Heart left ventricle (tissue), 16 donors: ENCODE measurements at places on chromosomes 2 and 18. TPM values are rescaled to one million over a fixed set of nuclear protein-coding genes. Genes with fewer than 3 reads are reported as not detected.

Gene ADD2
- 0.61 TPM for polyA plus RNA-seq

Gene ARMC9
- polyA plus RNA-seq, result 0.95 TPM

GRCh38 chr2:234494361-234495250 lies 2.3 kb downstream of the ARL4C start:
- no peak for DNase-seq

GRCh38 chr2:68834737-68835376 lies 36.3 kb downstream of the BMP10 start:
- DNase-seq, result no peak

DNA sequence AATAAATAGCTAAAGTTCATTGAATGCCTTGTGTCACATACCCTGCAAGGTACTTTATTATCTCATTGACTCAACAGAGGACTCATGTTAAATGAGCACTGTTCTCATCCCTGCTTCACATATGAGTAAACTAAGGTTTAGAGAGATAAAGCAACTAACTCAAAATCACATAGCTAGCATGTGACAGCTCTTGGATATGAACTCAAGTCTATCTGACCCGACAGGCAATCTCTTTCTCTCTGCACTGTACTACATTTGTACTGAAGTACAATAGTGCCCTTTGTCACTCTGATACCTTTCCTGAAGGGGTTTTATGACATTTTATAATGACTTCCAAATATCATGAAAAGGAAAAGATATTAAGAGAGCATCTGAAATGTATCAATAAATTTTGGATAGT lies 297.5 kb upstream of the UBE2E3 start:
- DNase-seq, result no peak

GRCh38 chr18:45688833-45689232 lies 35.1 kb upstream of the SLC14A1 start:
- DNase-seq, result no peak

GRCh38 chr2:3463944-3464343 lies 55.4 kb downstream of the ADI1 start:
- DNase-seq, result no peak

DNA sequence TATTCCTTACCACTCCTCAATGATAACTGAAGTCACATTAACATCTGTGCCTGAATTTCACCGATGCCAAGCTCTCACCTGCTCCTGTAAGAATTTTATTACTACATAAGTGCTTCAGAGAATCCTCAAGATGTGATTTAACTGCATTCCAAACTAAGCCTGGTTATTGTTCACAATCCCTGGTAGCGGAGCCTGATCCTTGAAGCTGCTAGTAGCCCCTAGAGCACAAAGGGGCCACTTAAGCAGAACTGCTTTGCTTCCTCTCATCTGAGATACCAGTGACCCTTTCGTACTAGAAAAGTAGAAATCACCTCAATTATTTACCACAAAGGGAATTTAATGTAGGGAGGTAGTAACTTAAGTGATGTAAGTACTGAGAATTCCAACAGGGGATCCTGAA lies 529.6 kb downstream of the CPS1 start:
- DNase-seq, result no peak
